ENCODE measurements at places on chromosomes 16 and 17. TPM values are rescaled to one million over a fixed set of nuclear protein-coding genes. Genes with fewer than 3 reads are reported as not detected.
A peak's percentile ranks its signal among the peaks of the same experiment; 100 is the strongest.

Gene TP53TG3F
- total RNA-seq: 0.38 TPM

Gene CRHR1
- total RNA-seq: 0.21 TPM

DNA sequence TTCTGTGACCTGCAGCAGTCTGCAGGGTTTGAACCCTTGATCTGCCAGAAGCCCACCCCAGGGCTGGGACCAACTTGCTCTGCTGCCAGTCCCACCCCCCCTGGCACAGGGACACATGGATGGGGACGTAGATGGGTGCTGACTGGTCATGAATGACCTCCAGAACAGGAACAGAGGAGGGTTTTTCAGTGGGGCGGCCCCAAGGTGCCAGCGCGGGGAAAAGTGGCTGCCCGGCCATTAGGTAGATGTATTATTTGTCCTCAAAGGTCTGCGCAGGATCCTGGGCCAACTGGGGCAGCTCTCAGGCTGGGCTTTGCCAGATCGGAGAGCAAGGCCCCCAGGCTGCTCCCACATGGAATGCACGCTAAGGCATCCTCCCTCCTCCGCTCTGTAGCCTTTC, 265.2 kb upstream of the TNRC6C start:
- no peak for ATAC-seq

DNA sequence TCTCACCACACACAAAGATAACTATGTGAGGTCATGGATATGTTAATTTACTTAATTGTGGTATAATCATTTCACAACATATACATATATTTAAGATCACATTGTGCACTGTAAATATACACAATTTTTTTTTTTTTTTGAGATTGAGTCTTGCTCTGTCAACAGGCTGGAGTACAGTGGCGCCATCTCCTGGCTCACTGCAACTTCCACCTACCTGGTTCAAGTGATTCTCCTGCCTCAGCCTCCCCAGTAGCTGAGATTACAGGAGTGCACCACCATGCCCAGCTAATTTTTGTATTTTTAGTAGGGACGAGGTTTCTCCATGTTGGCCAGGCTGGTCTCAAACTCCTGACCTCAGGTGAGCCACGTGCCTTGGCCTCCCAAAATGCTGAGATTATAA, 11.5 kb upstream of the PRSS54 start:
- ATAC-seq: peak; percentile 48

DNA sequence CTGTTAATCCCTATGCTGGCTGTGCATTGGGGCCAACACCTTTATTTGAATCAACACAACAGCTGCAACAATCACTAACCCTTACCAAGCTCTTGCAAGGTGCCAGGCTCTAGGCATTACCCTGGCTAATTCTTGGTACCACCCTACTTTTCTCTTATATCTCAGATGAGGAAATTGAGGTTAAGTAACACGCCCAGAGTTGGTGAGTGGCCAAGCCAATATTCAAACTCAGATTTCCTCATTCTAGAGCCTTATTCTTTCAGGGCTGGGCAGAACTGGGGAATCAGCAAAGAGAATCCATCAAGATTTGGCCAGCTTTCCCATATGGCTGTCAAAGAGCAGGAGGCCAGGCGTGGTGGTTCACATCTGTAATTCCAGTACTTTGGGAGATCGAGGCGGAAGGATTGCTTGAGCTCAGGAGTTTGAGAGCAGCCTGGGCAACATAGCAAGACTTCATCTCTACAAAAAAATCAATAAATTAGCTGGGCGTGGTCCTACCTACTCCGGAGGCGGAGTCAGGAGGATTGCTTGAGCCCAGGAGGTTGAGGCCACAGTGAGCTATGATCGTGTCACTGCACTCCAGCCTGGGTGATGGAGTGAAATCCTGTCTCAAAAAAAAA, 23.7 kb downstream of the ARSG start:
- no peak for ATAC-seq

GRCh38 chr17:1779571-1780131, 17.8 kb downstream of the SERPINF1 start:
- no peak for ATAC-seq
